Pons (tissue), 1 donor: ENCODE measurements at places on chromosomes 2 and 18.

GRCh38 chr2:45664635-45665261 lies 13.3 kb downstream of the PRKCE start:
- DNase-seq, result no peak

DNA sequence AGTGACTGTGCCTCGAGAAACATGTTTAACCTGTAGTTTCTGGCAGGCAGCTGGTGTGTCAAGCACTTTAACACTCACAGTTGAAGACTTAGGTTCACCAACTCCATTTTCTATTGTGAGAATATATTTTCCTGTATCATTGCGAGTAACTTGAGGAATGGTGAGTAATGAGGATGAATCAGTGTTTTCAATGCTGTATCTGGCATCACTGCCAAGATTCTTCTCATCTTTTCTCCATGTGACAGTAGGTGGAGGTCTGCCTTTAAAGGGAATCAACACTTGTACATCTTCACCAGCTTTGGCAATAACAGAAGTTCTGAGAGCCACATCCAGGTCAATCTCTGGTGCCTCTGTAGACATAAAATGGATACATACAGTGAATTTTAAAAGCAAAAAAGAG lies 72.8 kb downstream of the PLEKHA3 start:
- DNase-seq, result no peak

DNA sequence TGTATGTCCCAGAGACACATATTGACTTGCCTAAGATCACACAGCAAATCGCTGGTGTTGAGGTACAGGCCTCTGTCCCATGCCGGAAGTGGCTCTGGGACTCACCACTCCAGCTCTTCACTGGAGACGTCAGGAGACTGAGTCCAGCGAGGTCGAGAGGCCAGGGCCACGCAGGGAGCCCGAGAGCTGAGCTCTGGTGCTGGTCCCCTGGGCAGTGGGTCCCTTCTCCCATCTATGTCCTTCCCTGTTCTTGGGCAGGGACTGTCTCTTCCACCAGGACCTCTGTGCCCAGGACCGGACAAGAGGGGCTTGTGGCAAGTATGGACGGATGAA lies 62.4 kb upstream of the TWIST2 start:
- DNase-seq, result no peak

GRCh38 chr2:109080757-109081156 lies 48.2 kb upstream of the SH3RF3 start:
- no peak for DNase-seq

DNA sequence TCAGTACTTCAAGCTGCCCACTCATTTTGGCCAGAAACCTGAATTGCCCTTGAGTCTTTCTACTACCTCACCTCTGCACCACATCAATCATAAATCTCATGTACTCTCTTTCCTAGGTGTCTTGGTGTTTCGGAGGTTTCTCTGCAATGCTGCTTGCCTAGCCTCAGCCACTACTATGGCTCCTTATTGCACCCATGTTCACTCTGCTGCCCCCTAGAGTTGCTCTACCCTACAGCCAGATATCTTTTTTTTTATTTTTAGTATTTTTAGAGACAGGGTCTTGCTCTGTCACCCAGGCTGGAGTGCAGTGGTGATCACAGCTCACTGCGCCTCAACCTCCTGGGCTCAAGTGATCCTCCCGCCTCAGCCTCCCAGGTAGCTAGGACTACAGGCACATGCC lies 413.0 kb downstream of the PTPRM start:
- no peak for DNase-seq

DNA sequence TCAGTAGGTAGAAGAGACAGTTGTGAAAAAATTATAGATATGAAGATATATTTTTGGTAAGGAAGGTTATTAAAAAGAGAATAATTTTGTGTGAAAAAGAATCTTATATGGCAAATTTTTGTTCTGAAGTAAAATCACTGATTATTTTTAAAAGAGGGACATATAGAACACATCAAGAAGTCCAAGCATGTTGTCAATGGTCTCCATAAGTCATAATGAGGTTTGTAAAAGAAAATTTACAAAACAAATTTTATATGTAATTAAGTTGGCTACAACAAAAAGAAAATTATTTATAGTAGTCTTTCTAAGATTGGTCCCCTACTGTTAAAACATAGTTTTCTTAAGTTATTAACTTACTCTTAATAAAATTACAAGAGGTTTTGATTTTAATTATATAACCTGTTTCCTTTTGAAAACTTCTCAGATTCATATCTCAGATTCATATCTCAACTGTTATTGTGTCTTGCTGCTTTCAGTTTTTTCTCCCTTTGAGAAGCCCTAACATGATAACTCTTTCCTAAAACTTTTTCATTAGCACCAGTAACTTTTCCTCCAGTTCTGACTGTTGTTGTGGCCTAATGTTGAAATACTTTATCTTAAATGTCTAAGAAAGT lies 81.2 kb downstream of the SH3YL1 start:
- no peak for DNase-seq

DNA sequence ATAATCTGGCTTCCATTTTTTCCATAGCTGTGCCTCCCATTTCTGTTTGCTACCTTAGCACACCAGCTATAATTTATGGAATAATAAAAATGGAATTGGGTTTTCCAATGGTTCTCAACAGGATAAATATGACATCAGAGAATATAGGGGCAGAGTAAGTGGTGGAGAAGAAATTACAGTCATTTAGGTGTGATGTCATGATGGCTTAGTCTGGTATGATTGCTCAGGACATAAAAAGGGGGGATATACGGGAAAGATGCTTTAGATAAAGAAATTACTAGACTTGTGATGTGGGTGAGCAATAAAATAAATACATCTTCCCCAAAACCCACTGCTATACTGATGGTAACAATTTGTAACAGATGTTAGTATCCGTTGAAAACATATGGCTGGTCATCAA lies 21.6 kb upstream of the KIF5C start:
- no peak for DNase-seq

DNA sequence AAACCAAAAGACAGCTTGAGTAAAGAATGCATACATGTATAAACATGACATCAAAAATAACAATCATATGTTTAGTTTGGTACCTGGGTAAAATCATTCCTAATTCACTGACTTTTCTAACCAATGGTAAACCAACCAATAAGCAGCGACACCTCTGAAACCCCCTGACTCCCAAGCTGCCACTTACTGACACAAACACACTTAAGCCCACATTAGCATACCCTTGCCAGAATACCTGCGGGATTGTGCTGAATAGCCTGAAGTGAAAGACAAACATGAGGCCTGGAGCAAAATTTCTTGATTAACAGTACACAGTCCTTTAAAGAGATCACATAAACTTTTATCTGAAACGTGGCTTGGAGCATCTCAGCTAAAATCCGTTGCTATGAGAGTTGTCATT lies 902.9 kb downstream of the TMEM182 start:
- DNase-seq, result no peak

GRCh38 chr2:205566606-205567168 lies 115.6 kb upstream of the NRP2 start:
- no peak for DNase-seq

DNA sequence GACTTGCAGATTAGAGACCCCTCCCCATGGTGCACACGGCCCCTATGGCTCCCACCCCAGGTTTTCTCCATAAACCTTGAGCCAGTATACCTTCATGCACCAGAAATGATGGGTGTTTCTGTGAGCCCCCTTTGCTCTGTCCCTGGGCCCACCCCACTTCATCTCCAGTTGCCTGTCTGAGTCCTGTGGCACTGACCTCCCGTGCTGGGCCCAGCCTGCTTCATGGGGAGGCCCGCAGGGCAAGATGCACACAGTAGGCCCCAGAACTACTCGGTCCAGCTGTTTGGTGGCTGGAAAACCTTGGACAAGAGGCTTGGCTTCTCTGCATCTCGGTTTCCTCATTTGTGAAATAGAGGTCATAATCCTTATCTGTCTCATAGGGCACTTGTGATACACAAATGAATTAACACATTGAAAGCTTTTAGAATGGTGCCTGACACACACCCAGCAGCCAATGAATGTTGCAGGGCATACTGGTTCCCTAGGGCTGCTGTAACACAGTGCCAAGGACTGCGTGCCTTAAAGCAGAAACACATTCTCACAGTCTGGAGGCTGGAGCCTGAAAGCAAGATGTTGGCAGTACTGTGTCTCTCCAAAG lies 58.4 kb downstream of the SH3BP4 start:
- DNase-seq, result no peak

- no peak for DNase-seq
These were observed 357.0 kb upstream of the FANCL start for GRCh38 chr2:58598171-58598570.

GRCh38 chr2:114468343-114468742 lies 25.9 kb downstream of the DPP10 start:
- no peak for DNase-seq
